ENCODE measurements at places on chromosomes 4 and X. TPM values are rescaled to one million over a fixed set of nuclear protein-coding genes. Genes with fewer than 3 reads are reported as not detected.

Gene MAGEA1
- not detected for total RNA-seq

Gene APLN
- total RNA-seq = 2.5 TPM

Gene GAGE2A
- not detected for total RNA-seq

Gene CITED1
- not detected for total RNA-seq

Gene AWAT2
- not detected for total RNA-seq

Gene UCP1
- not detected for total RNA-seq

Gene NUDT11
- 1.5 TPM for total RNA-seq

Gene ARMCX2
- 3.7 TPM for total RNA-seq

Gene PDCL2
- total RNA-seq = not detected

Gene AMOT
- total RNA-seq = 1.6 TPM

Gene ZC4H2
- 10.4 TPM for total RNA-seq

Gene S100G
- not detected for total RNA-seq

Gene PRR32
- total RNA-seq = not detected

Gene TSPAN7
- total RNA-seq = 1.2 TPM

Gene CXCL1
- not detected for total RNA-seq

Gene MAGEB5
- total RNA-seq = not detected

Gene CDKL2
- total RNA-seq = 2.4 TPM

Gene NPNT
- total RNA-seq = not detected

Gene ADAM29
- total RNA-seq = not detected

Gene RHOXF2B
- total RNA-seq = not detected

Gene BEND4
- 0.32 TPM for total RNA-seq

Gene CT45A10
- not detected for total RNA-seq

Gene STPG2
- total RNA-seq = 0.21 TPM

Gene PRDM5
- 0.21 TPM for total RNA-seq

Measured in activated T-helper 17 cell treated with anti-CD3 and anti-CD28 coated beads, Interleukin-2, amount 50 U/mL, for 72 hours (primary cell).